ENCODE measurements at places on chromosomes 12 and 14.

DNA sequence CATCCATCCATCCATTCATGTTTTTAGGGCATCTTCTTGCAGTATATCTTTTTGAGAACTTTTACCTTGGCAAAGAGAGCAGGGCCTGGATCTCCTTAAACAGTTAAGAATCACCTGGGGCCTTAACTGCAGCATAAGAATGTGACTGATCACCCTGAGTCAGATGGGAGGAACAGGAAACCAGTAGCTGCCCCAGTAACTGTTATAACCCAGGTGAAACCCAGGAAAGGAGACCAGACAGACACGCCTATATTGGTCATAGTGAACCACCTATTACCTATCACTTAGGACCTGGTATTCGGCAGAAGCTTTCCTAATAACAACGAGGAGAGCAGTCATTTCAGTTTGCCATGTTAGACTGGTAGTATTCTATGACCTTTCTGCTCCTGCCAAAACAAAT, 43.4 kb upstream of the NR2C1 start:
- DNase-seq = no peak

DNA sequence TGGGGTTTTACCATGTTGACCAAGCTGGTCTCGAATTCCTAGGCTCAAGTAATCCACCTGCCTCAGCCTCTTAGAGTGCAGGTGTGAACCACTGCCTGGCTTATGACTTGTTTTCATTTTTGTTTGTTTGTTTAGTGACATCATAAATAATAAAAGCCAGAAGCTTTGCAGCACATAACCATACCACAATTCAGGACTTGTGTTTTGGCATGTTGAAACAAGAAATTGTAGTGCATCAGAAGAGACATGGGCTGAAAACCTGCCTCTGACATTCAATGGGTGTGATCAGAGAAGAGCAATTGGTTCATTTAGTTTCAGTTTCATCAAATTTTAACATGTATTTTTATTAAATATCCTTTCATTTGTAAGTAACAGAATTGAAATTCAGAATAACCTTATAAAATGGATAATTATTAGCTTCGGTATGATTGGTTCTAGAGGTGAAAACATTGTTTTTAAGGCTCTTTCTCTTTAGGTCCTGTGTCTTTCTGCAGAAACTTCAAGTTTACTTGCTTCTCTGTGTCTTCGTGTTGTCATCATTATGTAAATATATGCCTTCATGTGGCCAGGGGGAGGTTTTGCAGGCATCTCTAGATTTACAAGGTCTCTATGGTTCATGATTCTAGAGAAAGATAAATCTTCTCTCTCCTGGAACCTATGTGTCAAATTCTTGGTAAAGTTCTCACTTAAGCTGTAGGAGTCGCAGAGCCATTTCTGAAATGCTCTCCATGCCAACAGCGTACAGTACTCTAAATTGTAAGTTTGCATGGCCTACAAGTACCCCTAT, 312.0 kb downstream of the KCNC2 start:
- no peak for DNase-seq

DNA sequence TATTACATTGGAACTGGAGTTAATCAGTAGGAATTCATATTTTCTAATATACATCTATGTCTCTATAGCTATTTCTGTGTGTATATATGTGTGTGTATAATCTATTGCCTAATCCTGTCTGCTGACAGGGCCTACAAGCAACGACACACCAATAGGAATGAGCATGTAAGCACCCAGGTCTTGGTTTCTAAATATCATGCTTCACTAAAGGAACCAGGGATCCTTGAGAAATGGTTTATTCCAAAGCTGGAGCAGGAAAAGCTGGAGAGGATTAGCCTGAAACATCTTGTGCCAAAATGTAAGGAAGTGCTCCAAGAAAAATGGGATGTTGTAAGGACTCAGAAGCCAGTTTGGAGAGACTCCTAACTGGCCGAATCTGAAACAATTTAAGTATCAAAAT, 29.3 kb upstream of the LGALS3 start:
- DNase-seq = no peak

GRCh38 chr14:62364161-62364560, 601.9 kb downstream of the SNAPC1 start:
- DNase-seq = no peak

- DNase-seq = peak; percentile 47
Measured at GRCh38 chr12:124248941-124249825, 45.7 kb upstream of the RFLNA start.

Measured in mesenteric fat pad (tissue), 1 donor.